NCI-H1048 (cell line): ENCODE measurements at places on chromosomes 11 and 22.

DNA sequence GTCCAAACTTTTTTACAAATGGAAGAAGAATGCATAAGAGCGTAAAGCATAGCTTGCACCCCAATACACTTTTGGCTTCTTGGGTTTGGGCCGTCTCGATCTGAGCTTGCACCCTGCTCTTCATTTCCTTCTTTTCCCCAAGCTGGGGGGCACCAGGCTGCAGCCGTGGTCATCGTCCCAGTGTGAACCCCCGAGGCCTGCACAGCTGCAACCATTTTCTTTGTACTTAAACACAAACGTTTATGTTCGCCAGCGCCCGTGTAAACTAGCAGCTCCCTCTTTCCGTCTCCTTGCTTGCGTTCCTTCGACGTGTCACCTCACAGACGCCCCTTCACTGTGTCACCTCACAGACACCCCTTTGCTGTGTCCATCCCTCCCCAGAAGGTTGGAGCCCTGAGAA lies 10.1 kb downstream of the KRTAP5-5 start:
- no peak for DNase-seq

DNA sequence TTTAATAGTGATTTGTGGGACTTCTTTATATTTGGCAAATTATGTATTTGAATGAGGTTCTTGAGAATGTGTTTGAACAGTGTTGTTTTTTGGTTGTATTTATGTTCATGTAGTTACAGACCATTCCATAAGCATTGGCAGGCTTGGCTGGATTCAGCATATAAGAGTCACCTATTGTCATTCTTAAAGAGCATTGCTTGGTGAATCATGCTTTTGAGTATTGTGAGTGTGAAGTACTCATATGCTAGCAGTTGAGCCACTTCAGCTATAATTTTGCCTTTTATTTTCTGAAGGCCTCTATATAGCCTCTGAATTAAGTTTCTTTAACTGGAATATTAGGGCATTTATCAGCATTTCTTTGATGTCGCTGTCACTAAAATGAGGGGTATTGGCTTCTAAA lies 110.0 kb upstream of the GAL start:
- no peak for DNase-seq

GRCh38 chr22:42287174-42287890 lies 16.9 kb upstream of the TCF20 start:
- no peak for DNase-seq

DNA sequence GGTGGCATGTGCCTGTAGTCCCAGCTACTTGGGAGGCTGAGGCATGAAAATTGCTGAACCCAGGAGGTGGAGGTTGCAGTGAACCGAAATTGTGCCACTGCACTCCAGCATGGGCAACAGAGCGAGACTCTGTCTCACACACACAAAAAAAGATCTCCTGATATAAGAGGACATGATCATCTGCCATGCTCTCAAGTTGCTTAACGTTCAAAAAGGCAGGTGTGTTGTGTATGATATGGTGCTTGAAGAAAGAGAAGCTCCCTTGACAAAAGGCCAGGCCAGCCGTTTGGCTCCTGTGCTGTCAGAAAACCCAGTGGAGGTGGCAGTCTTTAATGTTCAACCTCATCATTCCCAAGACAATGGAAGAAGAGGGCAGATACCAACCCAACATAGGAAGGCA lies 117.3 kb upstream of the PLET1 start:
- DNase-seq: no peak

DNA sequence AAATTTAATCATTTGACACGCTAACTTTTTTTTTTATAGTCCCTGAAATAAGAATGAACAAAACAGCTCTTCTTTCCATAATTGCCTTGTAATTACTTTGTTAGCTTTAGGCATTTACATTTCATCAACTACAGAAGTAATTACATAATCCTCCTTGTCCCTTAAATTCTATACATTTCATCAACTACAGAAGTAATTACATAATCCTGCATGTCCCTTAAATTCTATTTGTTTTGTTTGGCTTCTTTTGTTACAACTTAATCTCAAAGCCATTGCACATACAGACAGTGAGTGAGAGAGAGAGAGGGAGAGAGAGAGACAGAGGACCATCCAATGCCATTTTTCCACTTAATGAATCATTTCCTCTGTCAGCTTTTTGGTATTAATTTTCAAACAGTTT lies 873.2 kb downstream of the METTL15 start:
- no peak for DNase-seq

DNA sequence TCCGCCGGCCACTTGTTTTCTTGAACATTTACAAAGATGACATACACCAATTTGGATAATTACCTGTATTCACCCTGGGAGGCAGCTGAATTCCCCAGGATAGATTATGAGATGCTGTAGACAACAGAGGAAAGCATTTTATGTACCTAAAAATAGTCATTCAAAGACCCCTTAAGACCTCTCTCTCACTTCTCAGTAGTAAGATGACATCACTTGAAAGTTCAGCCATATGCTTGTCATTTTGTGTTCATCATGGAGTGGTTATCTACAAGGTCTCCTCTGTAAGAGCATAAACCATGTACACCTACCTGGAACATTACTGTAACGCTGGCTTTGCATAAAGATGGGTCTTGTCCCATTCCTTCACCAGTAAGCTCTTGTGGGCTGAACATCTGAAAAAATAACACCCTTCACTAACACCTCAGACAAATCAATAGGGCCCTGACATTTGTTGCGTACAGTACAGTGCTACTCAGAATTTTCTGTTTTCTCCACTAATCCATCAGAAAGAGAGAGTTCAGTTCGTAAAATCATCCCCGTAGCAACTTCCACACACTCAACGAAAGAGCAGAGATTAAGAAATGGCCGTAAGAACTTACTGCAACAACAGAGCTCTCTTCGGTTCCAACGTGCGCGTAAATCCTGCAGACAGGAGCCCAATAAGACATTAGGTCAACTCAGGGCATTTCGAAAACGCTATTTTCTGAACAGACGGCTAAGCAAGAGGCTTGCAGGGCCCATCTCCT lies 15.6 kb upstream of the WDR74 start:
- no peak for DNase-seq

DNA sequence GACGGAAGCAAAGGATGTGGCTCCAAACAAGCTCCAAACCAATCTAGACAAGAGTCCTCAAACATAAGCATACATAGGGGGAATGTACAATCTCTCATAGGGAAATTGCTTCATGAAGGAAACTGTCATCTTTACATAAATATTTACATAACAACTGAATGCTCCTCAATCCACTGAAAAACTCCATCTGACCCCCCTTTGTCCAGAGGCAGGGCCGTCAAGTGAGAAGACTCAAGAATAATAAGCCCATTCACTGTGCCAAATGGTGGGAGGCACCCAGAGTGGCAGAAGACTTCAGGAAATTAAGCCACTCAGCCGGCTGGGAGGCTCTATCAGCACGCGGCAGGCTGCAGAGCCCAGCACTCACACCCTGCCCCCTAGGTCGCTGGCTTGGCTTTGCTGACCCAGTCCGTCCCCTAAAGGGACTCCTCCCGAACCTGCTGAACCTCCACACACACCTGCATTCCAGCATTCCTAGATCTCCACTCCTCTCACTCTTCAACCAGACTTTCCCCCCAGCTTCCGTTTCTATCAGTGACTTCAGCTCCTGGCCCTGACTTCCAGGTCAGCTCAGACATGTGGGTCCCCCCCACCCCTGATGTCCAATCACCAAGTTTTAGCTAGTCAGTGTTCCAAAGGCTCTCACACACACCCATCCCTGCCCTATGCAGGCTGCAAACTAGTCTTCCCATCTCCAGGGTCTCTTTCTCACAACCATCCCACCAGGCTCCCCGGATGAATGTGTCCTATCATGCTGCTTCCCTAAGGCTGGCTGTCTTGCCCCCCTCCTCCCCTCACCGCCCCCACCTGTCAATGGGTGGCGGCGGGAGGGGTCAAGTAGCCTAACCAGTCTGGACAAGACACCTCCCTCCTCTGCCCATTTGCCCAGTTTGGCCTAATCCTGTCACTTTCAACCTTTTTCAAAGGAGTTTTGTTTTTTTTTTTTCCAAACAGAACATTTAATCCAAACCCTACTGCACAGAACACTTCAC lies 11.3 kb downstream of the VPS37C start:
- DNase-seq: no peak

DNA sequence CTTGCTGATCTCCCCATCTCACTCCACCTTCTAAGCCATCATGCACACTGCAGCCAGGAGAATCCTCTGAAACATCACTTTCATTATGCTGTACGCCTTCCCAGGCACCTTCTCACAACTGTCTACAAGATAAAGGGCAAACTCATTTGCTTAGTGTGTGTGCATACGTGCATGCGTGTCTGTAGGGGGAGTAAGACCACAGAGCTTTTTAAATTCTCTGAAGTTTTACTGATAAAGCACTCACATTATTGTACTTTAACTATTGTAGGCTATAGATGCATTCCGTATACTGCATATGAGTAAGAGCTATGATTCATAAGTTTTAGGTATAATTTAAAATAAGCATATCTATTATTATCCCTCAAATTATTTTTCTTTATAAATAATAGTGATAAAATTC lies 15.3 kb upstream of the ANKK1 start:
- DNase-seq: no peak

GRCh38 chr11:17486646-17487045 lies 10.0 kb upstream of the ABCC8 start:
- no peak for DNase-seq
